Epithelial cell of alveolus of lung (primary cell): ENCODE measurements at places on chromosomes 5 and 9. TPM values are rescaled to one million over a fixed set of nuclear protein-coding genes. Genes with fewer than 3 reads are reported as not detected.

Gene PRUNE2
- 2.2 and 2.6 TPM in 2 replicates for total RNA-seq

Gene OR1L4
- not detected in 2 replicates for total RNA-seq

Gene MARCOL
- not detected in 2 replicates for total RNA-seq

Gene SH2D3C
- 0.08 and 0.52 TPM in 2 replicates for total RNA-seq

Gene PFN3
- not detected in 2 replicates for total RNA-seq

Gene SVEP1
- total RNA-seq, result 3.2 and 14.1 TPM in 2 replicates

Gene TSSK1B
- total RNA-seq, result 0.26 and 0.48 TPM in 2 replicates

Gene NUTM2F
- total RNA-seq, result not detected in 2 replicates

Gene ADAMTS12
- 20.6 and 82.2 TPM in 2 replicates for total RNA-seq

Gene RAI14
- 52.1 and 224 TPM in 2 replicates for total RNA-seq

Gene SLC2A6
- total RNA-seq, result 3.5 and 28.6 TPM in 2 replicates

Gene TMEM252
- not detected in 2 replicates for total RNA-seq
